ENCODE measurements at places on chromosomes 12 and 14.

GRCh38 chr12:117805865-117806264 is 162.9 kb downstream of the KSR2 start:
- DNase-seq: no peak

- no peak for DNase-seq
These were observed 6.2 kb downstream of the PGF start for GRCh38 chr14:74949191-74949601.

GRCh38 chr12:43482311-43483085 is 69.5 kb downstream of the ADAMTS20 start:
- no peak for DNase-seq

DNA sequence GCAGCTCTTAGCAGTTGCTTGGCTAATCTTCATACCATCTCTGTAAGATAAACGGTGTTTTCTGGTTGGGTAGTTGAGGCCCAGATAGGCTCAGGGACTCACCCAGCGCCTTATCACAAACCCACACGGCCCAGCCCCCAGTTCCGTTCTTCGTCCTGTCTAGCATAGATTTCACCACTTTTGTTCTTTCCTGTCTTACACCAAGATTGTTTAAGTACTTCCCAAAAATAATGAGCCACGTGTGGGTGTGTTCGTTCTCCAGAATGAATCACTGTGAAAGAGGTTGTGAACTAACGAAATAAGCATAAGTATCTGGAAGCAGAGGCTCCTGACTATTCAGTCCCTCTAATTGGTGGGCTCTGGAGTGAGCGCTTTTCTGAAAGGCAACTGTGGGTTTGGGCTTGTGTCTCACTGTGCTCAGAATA is 21.4 kb downstream of the ACVR1B start:
- DNase-seq: no peak

- no peak for DNase-seq
These were observed 3.9 kb upstream of the TM7SF3 start for GRCh38 chr12:27018037-27018436.

DNA sequence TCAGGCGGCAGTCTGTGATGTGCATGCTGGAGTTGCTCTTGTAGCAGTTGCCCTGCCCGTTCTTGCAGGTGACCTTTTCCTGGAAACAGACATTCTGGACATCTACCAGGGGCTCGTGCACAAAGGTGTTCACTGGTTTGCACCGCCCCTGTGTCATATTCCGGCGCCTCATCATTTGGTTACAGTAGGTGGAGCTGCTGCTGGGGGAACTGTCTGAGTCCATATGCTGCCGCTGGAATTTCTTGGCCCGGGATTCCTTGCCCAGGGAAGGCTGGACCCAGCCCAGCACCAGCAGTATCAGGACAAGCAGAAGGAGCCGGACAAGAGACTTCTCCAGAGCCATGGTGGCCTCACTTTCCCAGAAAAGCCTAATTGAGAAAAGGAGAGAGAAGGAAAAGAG is 918 bp downstream of the RNASE1 start:
- no peak for DNase-seq

DNA sequence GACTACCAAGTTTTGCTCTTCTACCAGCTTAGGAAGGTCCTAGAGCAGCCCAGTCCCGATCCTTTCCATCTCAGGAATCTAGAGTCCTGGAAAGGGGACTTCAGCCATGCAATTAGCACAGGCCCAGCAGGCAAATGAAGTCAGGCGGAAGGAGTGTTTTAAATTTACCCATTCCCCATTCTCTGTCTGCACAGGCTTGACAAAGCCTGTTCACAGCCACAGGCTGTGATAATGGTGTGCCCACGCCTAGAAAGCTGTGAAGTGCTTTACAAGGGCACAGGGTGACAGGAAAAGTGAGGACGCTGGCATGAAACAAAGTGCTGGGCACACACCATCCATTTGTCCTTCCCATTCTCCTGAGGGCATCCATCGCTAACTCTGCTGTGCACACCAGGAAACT is 79.0 kb downstream of the PITPNM2 start:
- no peak for DNase-seq

- no peak for DNase-seq
These were observed 27.4 kb upstream of the KCNH3 start for GRCh38 chr12:49511410-49511809.

GRCh38 chr12:104352106-104352713 is 48.7 kb downstream of the EID3 start:
- no peak for DNase-seq

DNA sequence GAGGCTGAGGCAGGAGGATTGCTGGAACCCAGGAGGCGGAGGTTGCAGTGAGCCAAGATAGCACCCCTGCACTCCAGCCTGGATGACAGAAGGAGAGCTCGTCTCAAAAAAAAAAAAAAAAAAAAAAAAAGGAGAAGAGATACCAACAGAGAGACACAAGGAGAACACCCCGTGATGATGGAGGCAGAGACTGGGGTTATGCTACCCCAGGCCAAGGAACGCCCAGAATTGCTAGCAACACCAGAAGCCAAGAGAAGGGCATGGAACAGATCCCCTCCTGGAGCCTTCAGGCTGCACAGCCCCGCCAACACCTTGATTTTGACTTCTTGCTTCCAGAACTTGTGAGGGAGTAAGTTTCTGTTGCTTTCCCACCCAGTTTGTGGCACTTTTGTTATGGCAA is 148.0 kb upstream of the FOXN3 start:
- no peak for DNase-seq

DNA sequence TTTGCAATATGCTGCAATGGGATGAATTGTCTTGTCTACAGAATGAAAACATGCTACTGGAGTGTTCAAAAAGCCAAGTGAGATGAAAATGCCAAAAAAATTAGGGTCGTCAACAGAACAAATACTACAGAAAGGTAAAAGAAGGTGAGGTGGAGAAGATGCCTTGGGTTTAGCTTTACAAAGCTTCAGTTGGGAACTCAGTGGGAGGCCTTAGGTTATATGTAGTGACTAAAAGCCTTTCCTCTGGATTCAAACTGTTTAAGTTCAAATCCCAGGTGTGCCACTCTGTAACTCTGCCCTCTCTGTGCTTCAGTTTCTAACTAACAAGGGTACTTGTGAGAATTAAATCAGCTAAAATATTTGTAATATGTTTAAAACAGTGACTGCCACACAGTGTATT is 84.9 kb upstream of the PDE3A start:
- DNase-seq: no peak

- DNase-seq: no peak
These were observed 57.8 kb downstream of the GALNT16 start for GRCh38 chr14:69317780-69318179.

GRCh38 chr12:43816168-43816567 is 10.1 kb upstream of the TWF1 start:
- DNase-seq: no peak

- DNase-seq: no peak
These were observed at the start of gene PRICKLE1 for GRCh38 chr12:42589465-42590329. PRICKLE1 (minus strand) TSS chr12:42589746; CDS start chr12:42472516, 117,230 bp downstream.

- DNase-seq: no peak
These were observed 44.6 kb upstream of the TUNAR start for GRCh38 chr14:95832012-95832411.

- DNase-seq: no peak
These were observed 104.4 kb downstream of the ETV6 start for GRCh38 chr12:11753826-11754225.

DNA sequence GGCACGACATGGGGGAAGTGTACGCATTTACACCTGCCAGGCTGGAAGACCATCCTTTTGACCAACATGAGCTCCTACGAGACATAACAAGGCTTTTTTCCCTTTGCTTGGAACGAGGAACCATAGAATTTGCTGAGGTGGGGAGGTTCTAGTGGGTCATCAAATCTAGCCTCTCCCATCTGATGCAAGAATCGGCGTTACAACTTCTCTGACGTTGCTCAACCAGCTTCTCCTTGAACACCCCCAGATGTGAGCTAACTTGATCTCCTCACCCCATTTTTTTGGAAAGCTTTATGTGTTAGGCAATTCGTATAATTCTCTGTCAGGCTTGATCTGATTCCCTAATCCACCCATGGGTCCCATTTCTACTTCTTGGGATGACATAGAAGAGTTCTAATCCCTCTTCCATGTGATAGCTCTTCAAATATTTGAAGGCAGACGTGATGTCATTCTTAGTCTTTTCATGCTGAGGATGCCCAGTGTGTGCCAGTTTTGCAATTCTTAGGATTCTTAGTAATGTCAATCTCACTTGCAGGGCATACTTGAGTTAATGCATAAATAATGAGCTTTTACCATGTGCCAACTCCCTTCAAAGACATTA is 163.6 kb upstream of the PARP11 start:
- DNase-seq: no peak

- no peak for DNase-seq
These were observed 785 bp downstream of the MLEC start for GRCh38 chr12:120687578-120688289.

- DNase-seq: no peak
These were observed 101.4 kb downstream of the PDE3A start for GRCh38 chr12:20469756-20470155.

- no peak for DNase-seq
These were observed 265.6 kb upstream of the SFSWAP start for GRCh38 chr12:131445184-131445774.

- no peak for DNase-seq
These were observed 327.5 kb upstream of the PDE3A start for GRCh38 chr12:20040831-20041230.

- DNase-seq: no peak
These were observed 1426.9 kb downstream of the AACS start for GRCh38 chr12:126492181-126492580.

DNA sequence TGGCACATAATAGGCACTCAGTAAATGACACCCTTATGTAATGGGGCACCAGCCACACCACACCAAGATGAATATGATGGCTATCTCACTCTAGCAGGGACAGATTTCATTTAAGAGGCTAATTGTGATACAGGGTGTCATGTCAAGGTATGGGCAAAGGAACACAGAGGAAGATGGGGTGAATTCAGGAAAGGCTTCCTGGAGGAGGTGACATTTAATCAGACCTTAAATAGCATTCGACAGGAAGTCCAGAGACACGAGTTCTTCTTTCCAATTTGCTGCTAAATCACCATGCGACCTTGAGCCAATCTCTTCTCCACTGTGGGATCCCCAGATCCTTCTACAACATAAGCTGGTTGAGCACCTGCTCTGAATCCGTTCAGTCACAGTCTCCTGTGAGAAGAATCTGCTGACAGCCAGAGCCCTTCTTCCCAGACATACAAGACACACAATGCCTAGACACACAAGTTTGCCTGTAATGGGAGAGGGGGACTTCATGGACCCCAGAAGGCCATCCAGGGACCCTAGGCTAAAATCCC is 1.5 kb upstream of the DTX1 start:
- DNase-seq: no peak

DNA sequence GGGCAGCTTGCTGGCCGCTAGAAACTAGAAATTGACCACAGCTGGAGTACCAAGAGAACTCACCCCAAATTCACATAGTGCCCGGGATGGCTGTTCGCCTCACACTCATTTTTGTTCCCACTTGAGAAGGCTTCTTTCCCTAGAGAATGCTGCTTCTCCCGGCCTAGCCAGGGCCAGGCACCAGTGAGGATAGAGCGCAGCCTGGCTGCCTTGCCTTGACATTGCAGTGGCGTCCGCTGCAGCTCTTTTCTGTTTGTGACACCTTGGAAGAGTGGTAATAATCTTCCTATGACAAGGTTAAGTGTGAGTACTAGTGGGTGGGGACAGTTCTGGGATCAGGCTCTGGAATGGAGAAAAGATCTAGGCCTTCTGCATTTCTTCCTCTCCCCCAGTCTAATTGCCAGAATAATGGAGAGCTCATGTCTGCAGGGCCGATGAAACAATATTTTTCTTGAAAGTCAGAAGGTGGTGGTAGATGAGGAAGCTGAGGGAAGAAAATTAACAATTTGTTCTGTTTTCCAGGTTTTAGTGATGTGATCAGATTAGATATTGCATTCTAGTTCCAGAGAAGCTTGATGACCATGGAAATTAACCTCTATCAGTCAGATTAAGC is 3.7 kb downstream of the TMEM253 start:
- DNase-seq: no peak

DNA sequence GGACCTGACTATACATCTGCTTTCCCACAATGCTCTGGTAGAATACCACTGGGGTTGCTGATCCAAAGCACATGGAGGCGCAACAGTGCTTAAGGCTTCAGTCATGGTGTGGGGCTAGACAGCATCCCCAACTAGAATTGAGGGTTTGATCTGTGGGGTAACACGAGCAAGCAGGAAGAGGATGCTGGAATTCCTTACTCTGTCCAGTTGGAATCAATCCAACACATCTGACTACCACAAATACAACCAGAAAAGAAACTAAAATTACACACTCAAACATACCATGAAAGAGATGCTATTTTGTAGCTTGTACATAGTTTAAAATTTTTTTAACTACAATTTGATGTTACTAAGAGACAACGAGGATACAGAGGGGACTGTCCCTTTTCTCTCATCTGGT is 40.4 kb upstream of the GTF2A1 start:
- no peak for DNase-seq

DNA sequence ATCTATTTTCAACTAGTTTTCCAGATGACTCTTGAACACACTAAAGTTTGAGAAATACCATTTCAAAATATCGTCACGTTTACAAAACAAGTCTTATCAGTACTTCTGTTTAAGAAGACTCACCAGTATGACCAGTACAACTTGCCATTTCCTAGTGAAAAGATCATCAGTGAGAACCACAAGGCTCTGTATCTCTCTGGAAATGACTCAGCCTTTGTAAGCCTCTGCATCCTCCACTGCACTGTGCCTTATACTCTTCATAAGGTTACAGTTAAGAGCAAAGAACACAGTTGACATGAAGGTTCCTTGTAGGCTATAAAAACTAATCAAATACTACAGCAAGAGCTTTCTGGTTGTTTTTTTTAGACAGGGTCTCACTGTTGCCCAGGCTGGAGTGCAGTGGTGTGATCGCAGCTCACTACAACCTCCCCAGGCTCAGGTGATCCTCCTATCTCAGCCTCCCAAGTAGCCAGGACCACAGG is 5.7 kb upstream of the VTI1B start:
- no peak for DNase-seq

- DNase-seq: no peak
These were observed 43.9 kb downstream of the NINJ2 start for GRCh38 chr12:619346-619745.

DNA sequence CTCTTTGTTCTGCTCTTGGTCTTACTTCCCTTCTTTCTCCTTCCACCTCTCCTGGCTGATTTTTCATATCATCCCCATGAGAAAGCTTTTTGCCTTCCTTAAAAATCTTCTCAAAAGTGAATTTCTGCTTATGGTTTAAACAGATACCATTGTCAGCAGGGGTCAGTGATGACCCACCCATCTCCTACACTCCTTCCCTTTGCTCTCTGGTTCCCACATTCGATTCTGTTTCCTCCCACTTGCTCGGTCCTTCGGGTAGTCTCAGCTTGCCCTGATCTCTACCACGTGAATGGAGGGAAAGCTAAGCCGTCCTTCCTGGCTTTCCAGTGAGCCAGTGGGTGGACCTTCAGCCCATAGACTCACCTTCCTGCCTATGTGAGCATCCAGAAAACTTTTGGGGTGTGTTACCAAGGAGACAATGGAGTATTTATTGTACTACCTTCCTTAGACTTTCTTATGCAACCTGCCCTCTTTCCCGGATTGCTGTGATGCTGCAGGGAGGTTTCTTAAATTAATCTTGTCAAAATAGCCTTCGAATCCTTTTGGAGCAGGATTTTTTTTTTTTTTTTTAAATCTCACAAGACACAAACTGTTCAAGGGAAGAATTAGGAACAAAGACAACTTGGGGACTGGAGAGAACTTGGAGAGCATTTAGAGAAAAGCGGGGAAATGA is 306.3 kb downstream of the CACNA1C start:
- DNase-seq: no peak

- no peak for DNase-seq
These were observed 131.1 kb downstream of the ACSS3 start for GRCh38 chr12:81209012-81209411.

Data from stimulated activated CD4-positive, alpha-beta T cell treated with anti-CD3 and anti-CD28 coated beads, Interleukin-1b, Interleukin-23, amount 100 ng/mL, for 1 hour (primary cell).